ENCODE measurements at places on chromosomes 12 and 14. TPM values are rescaled to one million over a fixed set of nuclear protein-coding genes. Genes with fewer than 3 reads are reported as not detected.

ANO4 gene
- total RNA-seq = 0.16 TPM

CLEC4A gene
- 0.36 TPM for total RNA-seq

FOXN4 gene
- not detected for total RNA-seq

OR6C2 gene
- not detected for total RNA-seq

ACSM4 gene
- not detected for total RNA-seq

- DNase-seq = no peak
These were observed 296.5 kb downstream of the ERC1 start for GRCh38 chr12:1287446-1287975.

CIROP gene
- not detected for total RNA-seq

KRT6C gene
- total RNA-seq = not detected

DNA sequence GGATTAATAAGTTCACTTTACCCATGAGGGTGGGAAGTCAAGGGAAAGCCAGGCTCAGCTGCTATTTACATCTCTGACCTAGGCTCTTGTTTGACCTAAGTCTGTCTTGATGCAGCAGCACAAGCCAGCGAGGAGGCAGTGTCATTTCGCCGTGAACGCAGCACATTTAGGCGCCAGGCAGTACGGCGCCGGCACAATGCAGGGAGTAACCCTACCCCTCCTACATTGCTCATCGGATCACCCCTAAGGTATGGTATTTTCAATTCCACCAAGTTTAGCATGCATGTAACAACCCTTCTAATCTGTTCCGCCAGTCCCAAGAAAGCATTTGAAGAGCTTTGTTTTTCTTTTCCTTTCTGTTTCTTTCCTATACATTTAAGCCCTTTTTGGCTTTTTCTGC lies 81.2 kb downstream of the PCNX1 start:
- DNase-seq = no peak

DNA sequence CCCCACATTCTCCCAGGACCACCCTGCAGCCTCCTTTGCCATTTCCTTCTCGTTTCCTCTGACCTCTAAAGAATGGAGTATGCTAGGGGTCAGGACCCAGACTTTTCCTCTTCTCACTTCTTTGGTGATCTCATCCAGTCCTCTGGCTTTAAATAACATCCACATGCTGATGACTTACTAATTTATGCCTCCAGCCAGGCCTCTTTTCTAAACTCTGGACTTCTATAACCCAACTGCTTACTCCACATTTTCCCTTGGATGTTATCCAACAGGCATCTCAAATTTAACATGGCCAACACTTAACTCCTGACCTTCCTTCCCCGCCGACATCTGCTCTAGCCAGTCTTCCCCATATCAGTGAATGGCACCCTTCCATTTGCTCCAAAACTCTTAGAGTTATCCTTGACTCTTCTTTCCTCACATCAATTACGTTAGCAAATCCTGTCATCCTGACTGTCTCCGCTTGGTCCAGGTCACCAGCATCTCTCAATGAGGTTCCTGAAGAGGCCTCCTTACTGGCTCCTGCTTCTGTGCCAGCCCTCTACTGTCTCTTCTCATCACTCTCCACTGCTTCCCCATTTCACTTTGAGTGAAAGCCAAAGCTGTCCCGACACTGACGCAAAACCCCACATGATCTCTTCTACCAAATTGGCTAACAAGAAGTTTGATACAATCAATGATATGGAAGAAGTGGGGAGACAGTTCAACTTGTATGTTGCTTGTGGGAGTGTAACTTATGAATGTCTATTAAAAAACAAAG lies 42.7 kb downstream of the TMBIM6 start:
- peak; percentile 74 for DNase-seq

CTSG gene
- not detected for total RNA-seq

DNA sequence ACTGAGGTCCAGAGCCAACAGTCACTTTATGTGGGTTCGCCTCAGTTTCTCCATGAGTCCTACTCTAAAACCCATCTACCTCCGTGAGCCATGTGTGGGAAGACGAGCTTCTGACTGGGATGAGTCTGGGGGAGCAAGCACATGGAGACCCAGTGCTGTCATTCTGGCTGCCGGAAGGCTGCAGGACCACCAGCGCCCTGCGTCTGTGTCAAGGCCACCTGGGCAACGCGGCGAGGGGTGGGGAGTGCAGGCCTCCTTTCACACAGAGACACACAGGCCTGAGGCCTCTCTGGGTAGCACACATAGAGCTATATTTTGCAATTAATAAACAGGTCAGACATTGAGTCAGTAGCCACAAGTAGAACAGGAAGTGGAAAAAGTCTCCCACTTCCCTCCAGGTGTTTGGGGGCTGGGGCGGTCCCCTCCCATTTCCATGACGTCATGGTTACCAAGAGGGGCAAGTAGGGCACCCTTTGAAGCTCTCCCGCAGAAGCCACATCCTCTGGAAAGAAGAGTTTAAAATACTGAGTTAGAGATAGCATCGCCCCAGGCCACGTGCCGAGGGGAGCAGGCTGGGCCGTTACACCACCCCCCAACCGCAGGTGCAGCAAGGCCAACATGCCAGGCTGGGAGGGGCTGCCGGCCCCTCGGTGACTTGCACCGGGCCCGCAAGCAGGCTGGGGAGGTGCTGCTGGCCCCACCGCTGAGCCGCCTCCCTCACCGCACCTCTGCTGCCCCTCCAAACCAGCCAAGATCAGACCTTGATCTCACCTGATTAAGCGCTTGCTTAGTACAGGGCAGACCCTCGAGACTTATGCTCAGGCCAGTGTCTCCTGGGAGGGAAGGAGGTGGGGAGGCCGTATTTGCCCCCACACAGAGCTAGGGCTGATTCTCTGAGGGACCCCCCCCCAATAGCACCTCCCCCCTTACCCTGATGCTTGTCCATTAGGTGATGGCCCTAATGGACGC lies 32.7 kb downstream of the DAD1 start:
- peak; percentile 77 for DNase-seq

- DNase-seq = peak; percentile 12
These were observed 3.6 kb downstream of the NAP1L1 start for GRCh38 chr12:76080729-76081415.

PTGR2 gene
- total RNA-seq = 5.4 TPM

BTBD6 gene
- total RNA-seq = not detected

DNA sequence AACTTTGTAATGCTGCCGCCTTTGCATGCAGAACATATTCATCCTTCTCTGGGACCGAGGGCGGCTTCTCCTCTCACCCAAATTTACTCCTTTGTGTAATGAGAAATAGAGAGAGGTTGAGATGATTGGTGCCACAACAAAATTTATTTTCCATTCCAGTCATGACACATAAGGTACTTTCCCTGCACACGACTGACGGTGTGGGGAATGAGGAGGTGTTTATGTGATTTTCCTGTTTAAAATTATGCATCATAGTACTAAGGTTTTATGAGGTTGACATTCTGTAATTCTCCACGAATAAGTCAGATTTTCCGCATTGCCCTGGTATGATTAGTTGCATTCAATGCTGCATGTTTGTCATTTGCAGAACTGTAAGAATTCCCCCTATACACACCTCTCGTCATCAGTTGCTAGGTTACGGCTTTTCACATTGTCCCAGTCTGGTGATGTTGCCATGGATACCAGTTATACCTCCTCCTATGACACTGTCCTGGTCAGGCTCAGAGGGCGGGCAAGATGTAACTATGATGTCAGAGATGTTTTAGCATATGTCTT lies 23.1 kb downstream of the BICDL1 start:
- DNase-seq = no peak

DNA sequence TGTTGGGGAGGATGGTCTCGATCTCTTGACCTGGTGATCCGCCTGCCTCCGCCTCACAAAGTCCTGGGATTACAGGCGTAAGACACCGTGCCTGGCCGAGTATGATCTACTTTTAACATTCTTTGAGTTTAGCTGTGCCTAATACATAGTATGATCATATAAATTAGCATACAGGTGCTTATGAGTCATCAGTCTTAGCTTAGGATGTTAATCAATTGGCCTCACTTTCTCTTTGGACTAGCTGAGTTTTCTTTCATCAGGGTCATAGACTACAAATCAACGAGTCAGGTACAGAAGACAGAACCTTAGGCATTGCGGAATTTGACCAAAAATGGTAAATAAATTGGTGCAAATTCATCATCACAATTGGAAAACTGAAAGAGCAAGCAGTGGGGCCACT lies 2.2 kb downstream of the SLC25A21 start:
- no peak for DNase-seq

ERBB3 gene
- total RNA-seq = 38.0 TPM

CCDC184 gene
- total RNA-seq = 5.1 TPM

GRCh38 chr14:62409626-62410300 lies 635.5 kb downstream of the KCNH5 start:
- DNase-seq = no peak

DNA sequence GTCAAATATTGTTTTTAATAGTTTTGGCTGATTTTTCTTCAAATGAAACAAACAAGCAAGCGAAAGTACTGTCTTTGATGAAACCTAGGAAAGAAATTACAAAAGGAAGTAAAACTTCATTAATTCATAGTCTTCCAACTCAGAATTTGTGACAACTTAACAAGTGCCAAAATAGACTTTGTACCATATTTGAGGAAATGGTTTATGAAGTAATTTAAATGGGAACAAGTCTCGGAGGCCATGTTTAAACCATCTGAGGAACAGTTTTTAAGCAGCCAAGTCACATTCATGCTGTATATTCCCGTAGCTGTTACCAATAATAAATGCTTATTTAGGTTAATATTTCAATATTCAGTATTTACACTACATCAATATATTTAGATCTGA lies 745 bp upstream of the ARHGDIB start:
- DNase-seq = no peak

- DNase-seq = peak; percentile 89
These were observed 88.5 kb upstream of the NCOR2 start for GRCh38 chr12:124655698-124656516.

DNA sequence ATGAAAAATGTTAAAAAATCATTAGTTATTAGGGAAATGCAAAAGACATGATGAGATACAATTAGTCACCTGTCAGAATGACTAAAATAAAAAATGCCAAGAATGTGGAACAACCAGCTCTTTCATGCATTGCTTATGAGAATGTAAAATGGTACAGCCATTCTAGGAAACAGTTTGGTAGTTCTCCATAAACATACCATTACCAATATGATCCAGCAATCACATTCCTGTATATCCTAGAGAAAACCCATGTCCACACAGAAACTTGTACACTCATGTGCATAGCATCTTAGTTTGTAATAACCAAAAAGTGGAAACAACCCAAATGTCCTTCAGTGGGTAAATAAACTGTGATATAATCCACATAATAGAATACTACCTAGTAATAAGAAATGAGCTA lies 245.7 kb downstream of the FUT8 start:
- DNase-seq = no peak

- DNase-seq = no peak
These were observed 96.1 kb downstream of the PLXNC1 start for GRCh38 chr12:94244165-94245133.

NEDD8 gene
- 296 TPM for total RNA-seq

RIPK3 gene
- not detected for total RNA-seq

AMDHD1 gene
- not detected for total RNA-seq

CACNB3 gene
- total RNA-seq = 9.7 TPM

- DNase-seq = no peak
These were observed 158.9 kb upstream of the PWP1 start for GRCh38 chr12:107526555-107527180.

GRCh38 chr14:42664190-42664589 lies 1057.5 kb downstream of the LRFN5 start:
- no peak for DNase-seq

- DNase-seq = no peak
These were observed 23.0 kb downstream of the ALDH2 start for GRCh38 chr12:111789779-111790178.
